ENCODE measurements at places on chromosomes 1 and 21.

- no peak for DNase-seq
Observed at GRCh38 chr1:10892138-10893065, 96.0 kb upstream of the CASZ1 start.

DNA sequence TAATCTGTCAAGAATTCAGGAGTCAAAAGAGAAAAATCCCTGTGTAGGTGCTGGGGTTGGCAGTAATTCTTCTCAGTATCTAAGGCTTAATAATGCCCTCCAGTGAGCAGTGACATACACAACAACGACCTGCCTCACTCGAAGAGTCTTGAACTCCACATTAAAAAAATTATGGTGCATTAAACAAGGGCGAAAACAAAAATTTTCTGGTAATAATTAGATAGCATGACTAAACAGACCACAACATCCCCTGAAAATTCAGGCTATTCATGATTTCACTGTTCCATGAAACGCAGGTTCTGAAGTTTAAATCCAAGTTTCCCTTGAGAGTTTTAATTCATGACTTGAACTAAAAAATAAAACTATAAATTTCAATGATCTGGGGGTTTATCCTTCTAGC is 5.1 kb downstream of the SRSF4 start:
- DNase-seq, result peak; percentile 4

- DNase-seq, result no peak
Observed at GRCh38 chr1:116154536-116154935, 43.3 kb downstream of the MAB21L3 start.

GRCh38 chr1:155002464-155003226 is at the start of gene ZBTB7B:
Gene ZBTB7B, plus strand, starts transcription at chr1:155002802. Its CDS starts 11,859 bp downstream, at chr1:155014661.
- DNase-seq, result no peak

- DNase-seq, result peak; percentile 60
Observed at GRCh38 chr1:36151845-36152203, 2.5 kb upstream of the TRAPPC3 start.

- DNase-seq, result no peak
Observed at GRCh38 chr1:166939741-166940375, 35.5 kb downstream of the ILDR2 start.

DNA sequence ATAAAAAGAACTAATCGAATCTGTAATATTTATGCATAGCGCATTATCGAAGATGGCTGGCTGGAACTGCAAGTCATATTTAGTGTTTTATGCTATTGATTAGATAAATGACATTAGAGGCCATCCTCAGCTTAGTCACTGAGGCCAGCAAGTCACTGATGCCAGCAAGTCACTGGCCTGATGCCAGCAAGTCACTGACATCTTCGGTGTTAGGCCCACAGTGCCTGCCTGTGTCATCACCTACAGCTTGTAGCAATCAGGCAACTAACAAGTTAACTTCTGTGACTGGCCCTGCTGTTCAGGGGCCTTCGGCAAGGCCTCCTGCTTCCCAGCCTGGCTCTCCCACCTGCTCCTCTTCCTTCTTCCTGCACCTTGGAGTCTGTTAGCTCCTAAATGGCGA is 65.6 kb upstream of the SCCPDH start:
- DNase-seq, result no peak

DNA sequence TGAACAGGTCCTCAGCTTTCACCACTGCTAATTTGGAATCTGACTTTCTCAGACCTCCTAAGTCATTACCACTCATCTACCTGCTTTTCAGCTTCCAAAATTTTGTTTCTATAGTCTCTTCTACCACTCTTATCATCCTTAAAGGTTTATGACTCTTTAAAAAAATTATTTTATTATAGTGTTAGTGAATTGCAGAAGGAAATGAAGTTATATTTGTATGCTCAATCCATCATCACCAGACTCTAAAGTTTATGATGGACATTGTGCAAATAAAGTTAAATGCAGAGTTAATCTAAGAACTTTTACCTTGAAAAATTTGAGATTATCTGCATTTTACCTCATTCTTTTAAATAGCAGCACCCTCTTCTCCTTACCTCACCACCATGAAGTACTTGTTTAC is 14.6 kb downstream of the CDC42BPA start:
- DNase-seq, result no peak

GRCh38 chr21:14099570-14099969 is 111.2 kb downstream of the LIPI start:
- no peak for DNase-seq
